Astrocyte (in vitro differentiated cells and primary cell): ENCODE measurements at places on chromosomes 2 and 18. TPM values are rescaled to one million over a fixed set of nuclear protein-coding genes. Genes with fewer than 3 reads are reported as not detected.

FER1L5 gene
- 0.16 and 0.19 TPM in 2 replicates for total RNA-seq

KCNK3 gene
- total RNA-seq = 1.9 and 2.3 TPM in 2 replicates

DNA sequence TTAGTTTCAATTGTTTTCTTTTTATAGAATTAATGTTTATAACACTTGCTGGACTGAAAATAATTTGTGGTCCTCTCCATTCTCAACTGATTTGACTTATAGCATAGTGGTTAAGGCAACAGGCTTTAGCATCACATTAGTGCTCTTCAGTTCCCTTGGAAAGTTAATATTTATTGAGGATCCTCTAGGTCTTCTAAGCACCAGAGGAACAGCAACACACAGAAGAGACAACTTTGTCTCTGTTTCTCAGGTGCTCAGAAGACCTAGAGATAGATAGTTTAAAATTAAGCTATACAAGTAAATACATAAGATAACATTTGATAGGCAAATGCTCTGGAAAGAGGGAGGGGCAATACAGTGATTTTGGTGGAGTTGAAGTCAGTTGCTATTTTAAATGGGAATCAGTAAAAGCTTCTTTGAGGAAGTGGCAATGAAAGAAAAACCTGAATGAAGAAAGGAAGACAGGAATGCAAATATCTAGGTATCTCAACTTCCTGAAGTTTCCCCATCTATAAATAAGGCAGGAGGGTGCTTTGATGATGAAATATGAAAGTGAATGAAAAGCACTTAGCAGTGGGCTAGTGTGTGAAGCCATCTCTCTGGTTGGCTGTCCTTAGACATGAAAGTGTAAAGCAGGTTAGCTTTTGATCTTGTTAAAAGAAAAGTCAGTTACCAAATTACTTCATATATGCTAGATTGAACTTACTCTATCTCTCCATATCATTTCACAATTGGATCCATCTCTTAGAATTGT lies 7.9 kb downstream of the NEUROD1 start:
- peaks cover 35% of the 10 kb centered on the region for H3K27me3 ChIP-seq
- no peaks in the 10 kb centered on the region for H3K36me3 ChIP-seq
- no peaks in the 10 kb centered on the region for H3K4me1 ChIP-seq
- H3K27ac ChIP-seq = no peak overlapping the region

AQP4 gene
- total RNA-seq = 0.22 TPM in 1 of 2 replicates, not detected in the other

- H3K4me1 ChIP-seq = no peaks in the 10 kb centered on the region
- DNase-seq = no peak
- no peaks in the 10 kb centered on the region for H3K27me3 ChIP-seq
- no peak overlapping the region for H3K27ac ChIP-seq
- no peaks in the 10 kb centered on the region for H3K36me3 ChIP-seq
- no peak overlapping the region for H3K4me3 ChIP-seq
Measured at GRCh38 chr2:221133941-221134340, 438.2 kb downstream of the EPHA4 start.

SRD5A2 gene
- not detected in 2 replicates for total RNA-seq

WDR12 gene
- 53.5 and 60.6 TPM in 2 replicates for total RNA-seq

DNA sequence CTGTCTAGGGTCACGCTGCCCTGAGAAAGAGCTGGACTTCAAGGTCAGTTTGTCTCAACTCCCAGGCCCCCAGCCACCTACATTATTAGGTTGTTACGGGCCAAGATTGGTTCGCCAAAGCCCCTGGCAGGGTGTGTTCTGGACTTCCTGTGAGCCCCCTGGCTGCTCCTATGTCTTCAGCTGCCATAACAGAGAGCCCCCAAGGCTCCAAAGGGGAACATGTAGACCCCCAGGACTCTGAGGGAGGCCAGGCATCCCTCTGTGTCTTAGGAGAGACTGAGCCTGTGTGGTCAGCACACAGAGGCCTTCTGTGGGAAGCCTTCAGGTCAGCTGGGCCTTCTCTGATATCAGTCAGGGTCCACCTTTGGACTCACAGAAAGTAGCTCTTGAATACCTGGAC lies 58.3 kb downstream of the INHBB start:
- no peak overlapping the region for H3K4me3 ChIP-seq
- peaks cover 9% of the 10 kb centered on the region for H3K27me3 ChIP-seq
- DNase-seq = no peak

- no peak overlapping the region for H3K4me3 ChIP-seq
- no peaks in the 10 kb centered on the region for H3K27me3 ChIP-seq
- no peaks in the 10 kb centered on the region for H3K4me1 ChIP-seq
- no peaks in the 10 kb centered on the region for H3K36me3 ChIP-seq
- no peak for DNase-seq
Measured at GRCh38 chr18:2331491-2331890, 239.8 kb downstream of the METTL4 start.

- H3K27ac ChIP-seq = peak overlapping the region; percentile 30
- no peaks in the 10 kb centered on the region for H3K4me1 ChIP-seq
- no peaks in the 10 kb centered on the region for H3K36me3 ChIP-seq
- no peak overlapping the region for H3K4me3 ChIP-seq
Measured at GRCh38 chr2:153394247-153394646, 84.3 kb downstream of the RPRM start.

GRCh38 chr2:118348380-118349034 lies 260.2 kb downstream of the INSIG2 start:
- DNase-seq = no peak
- H3K4me3 ChIP-seq = no peak overlapping the region
- no peaks in the 10 kb centered on the region for H3K27me3 ChIP-seq
- no peak overlapping the region for H3K27ac ChIP-seq
- no peaks in the 10 kb centered on the region for H3K4me1 ChIP-seq

DNA sequence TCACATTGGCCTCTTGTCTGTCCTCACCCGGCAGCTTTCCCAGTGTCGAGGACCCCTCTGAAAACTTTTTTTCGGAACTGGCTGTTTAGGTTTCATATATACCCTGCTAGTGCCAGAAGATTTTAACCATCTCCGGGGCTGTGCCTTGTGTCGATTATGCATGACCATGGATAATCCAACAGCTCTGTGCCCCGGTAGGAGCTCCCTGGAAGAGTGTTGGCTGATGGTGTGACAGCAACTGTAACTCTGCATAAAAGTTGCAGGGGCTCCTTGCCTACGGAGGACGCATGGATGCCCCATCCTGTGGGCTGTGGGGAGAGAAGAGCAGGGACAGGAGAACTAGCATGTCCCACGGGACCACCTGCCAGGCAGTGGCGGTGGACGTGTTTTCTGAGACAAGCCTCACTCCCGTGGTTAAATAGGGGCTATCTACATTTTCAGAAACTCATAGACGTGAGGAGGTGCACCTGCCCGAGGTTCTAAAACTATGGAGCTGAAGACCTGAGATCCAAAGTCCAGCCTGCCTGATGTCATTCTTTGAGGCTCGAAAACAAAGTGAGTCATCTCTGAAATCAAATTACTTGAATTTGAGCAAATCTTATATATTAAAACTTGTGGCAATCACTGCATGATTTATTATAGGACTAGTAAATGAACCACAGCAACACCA lies 437.2 kb upstream of the HS6ST1 start:
- no peaks in the 10 kb centered on the region for H3K36me3 ChIP-seq
- H3K27me3 ChIP-seq = no peaks in the 10 kb centered on the region
- no peak for DNase-seq
- no peak overlapping the region for H3K4me3 ChIP-seq

DNA sequence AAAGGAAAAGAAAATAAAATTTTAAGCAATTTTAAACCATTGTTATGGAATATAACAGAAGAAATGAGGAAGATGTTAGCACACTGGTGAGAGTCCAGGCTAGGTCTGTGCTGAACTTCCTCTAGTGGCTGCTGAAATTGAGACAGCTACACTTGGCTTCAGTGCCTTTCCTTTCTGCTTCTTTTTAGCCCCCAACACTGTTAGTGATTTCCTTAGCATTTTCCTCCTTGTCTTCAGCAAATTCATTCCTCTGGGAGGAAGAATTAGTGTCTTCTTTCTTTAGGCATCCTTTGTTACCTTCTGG lies 47.6 kb downstream of the ITGAV start:
- no peak overlapping the region for H3K4me3 ChIP-seq
- no peaks in the 10 kb centered on the region for H3K27me3 ChIP-seq
- H3K36me3 ChIP-seq = peaks cover 52% of the 10 kb centered on the region
- peaks cover 2% of the 10 kb centered on the region for H3K4me1 ChIP-seq
- H3K27ac ChIP-seq = no peak overlapping the region
- no peak for DNase-seq

GRCh38 chr2:112880696-112881095 lies 30.3 kb upstream of the IL37 start:
- peak overlapping the region; percentile 91 for H3K27ac ChIP-seq
- H3K27me3 ChIP-seq = no peaks in the 10 kb centered on the region
- H3K4me3 ChIP-seq = no peak overlapping the region
- no peaks in the 10 kb centered on the region for H3K36me3 ChIP-seq
